Fibroblast of skin of left quadriceps (primary cell): ENCODE measurements at places on chromosomes 1 and 21.

DNA sequence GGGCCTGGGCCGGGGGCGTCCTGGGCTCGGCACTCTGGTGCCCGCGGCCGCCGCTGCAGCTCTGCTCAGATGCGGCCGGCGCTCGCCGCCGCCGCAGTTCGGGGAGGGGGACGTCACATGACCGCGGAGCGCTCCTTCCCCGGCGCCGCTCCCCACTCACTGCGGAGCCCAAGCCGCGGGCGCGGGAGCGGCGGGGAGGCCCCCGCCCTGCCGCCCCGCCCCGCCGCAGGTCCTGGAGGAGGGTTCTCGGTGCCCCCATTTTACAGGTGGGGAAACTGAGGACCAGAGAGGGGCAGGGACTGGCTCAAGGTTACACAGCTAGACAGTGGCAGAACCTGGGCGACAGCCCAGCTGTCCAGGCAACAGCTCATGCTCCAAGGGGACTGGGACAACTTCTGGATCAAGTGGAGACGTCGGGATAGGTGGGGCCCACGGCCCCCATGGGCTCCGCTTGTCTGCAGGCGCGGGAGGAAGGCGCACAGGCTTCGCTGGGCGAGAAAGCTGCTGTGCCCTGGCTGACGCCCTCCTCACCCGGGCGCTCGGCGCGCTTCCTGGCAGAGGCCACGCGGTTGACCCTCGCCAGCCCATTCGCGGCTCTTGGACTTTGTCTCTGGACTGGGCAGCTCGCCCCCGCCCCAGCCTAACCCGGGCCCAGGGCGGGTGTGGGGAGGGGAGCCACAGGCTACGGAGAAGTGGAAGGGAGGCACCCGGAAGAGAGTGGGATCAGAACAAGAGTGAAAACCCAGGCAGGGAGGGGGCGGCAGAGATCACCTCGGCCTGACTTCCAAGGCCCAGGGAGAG, at the start of gene RAP1GAP:
Gene RAP1GAP, minus strand, starts transcription at position 100 of the 801 bp plus-strand sequence. CDS start 49,325 bp downstream, outside the sequence.
- DNase-seq: no peak

- no peak for DNase-seq
These were observed 457 bp downstream of the TRAPPC3 start for GRCh38 chr1:36148821-36149236.

- no peak for DNase-seq
These were observed 128.9 kb downstream of the HIVEP3 start for GRCh38 chr1:41789661-41790330.

- DNase-seq: no peak
These were observed 17.4 kb downstream of the MIGA1 start for GRCh38 chr1:77796695-77797405.

GRCh38 chr1:89310976-89311375, 38.3 kb upstream of the GBP5 start:
- no peak for DNase-seq

- no peak for DNase-seq
These were observed 256.4 kb downstream of the FOXD2 start for GRCh38 chr1:47694011-47694890.

GRCh38 chr1:77394166-77394565, 112.3 kb downstream of the AK5 start:
- DNase-seq: no peak

GRCh38 chr1:171180670-171181069, 4.4 kb upstream of the FMO2 start:
- peak; percentile 81 for DNase-seq

GRCh38 chr1:154840269-154841176, 29.6 kb downstream of the KCNN3 start:
- DNase-seq: no peak

- no peak for DNase-seq
These were observed 971 bp upstream of the GNG4 start for GRCh38 chr1:235650341-235651169.

DNA sequence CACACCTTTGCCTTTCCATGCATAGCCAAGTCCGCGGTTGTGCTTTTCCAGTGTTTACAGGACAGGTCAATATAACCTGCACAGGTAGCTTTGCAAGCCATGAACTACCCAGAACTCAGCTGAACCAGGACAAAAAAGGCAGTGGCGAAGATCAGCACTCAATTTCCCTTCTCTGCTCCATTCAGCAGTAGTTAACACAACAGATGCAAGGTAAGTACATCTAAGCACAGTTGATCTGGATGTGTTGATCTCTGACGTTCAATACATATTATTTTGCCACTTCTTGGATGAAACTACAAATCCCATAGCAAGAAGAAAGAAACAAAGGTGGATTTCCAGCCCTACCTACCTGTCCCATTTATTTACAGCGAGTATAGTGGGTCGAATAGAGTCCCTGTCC, 146.6 kb upstream of the KRTAP19-8 start:
- DNase-seq: no peak

DNA sequence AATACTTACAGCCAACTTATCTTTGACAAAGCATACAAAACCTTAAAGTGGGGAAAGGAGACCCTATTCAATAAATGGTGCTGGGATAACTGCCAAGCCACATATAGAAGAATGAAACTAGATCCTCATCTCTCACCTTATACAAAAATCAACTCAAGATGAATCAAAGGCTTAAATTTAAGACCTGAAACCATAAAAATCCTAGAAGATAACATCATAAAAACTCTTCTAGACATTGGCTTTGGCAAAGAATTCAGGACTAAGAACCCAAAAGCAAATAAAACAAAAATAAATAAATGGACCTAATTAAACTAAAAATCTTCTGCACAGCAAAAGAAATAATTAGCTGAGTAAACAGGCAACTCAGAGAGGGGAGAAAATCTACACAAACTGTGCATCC, 335.6 kb upstream of the PBX1 start:
- DNase-seq: no peak
